Natural killer cell treated with Interleukin-12 subunit alpha and Interleukin-12 subunit beta and Interleukin-15 and Interleukin-18, amount 100 ng/mL, for 72 hours (primary cell): ENCODE measurements at places on chromosomes 6 and 20.

- no peak for DNase-seq
Measured at GRCh38 chr6:21780141-21780540, 186.6 kb downstream of the SOX4 start.

GRCh38 chr6:108831104-108831503 is 17.1 kb upstream of the ARMC2 start:
- no peak for DNase-seq

DNA sequence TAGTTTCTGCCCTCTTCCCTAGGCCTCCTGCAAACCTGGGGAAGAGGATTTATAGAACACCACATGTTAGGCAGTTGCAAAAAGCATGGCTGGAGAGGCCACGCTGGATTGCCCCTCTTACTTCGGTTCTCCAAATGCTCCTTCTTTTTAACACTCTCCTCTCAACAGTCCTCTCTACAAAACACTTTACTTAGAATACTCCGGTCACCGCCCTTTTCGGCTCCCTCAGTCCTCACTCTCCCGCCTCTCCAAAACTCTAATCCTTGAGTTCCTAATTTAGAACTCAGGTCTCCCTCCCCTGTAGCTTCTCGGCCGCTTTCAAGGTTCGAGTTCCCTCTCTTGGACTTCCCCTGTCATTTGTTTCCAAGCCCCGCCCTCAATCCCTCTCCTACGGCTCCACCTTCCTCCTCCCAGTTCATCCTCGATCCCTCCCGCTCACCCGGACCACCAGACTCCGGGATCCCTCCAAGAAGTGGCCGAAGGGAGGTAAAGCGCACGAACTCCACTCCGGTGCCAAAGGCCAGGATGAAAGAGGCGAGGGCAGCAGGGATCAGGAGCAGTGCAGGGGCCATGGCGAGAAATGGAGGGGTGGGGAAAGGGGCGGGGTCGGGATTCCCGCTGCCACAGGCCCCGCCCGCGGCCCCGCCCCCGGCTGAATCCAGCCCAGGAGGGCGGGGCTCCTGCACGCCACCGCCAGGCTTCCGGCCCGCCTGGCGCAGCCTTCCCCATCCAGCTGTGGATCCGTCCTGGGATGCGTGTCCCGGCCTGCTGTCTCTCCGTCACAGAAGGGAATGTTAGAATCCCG is at the start of gene NRM:
Gene NRM (minus strand): TSS at position 582 of the 805 bp plus-strand sequence. CDS start 10 bp downstream, at position 572.
- peak; percentile 78 for DNase-seq

- no peak for DNase-seq
Measured at GRCh38 chr6:135586388-135586787, 88.8 kb upstream of the AHI1 start.

GRCh38 chr20:9203081-9203447 is 134.2 kb downstream of the PLCB4 start:
- no peak for DNase-seq

- no peak for DNase-seq
Measured at GRCh38 chr20:62543470-62544302, 67.9 kb upstream of the GATA5 start.

- no peak for DNase-seq
Measured at GRCh38 chr6:22943327-22943726, 374.0 kb downstream of the HDGFL1 start.

DNA sequence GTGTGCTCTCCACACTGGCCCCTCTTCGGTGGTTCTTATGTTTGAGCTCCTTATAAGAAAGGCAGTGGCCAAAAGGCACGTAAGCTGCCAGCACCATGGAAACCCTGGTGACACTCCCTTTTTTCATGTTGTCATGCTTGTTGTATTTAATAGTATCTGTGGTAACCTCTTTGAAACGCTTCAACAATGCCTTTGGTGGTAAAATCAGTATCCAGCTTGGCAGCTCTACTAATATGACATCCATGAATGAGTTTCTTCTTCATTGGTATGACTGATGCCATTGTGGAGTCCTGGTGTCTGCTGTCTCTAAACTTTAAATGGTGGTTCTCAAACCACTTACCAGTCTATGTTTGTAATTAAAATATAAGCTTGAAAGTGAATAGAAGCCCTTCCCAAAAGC is 10.7 kb upstream of the MYLK2 start:
- DNase-seq, result no peak

- no peak for DNase-seq
Measured at GRCh38 chr6:11609324-11610071, 71.9 kb downstream of the TMEM170B start.

GRCh38 chr6:148501178-148501590 is 158.5 kb downstream of the SASH1 start:
- no peak for DNase-seq

GRCh38 chr6:115914098-115914497 is 146.6 kb downstream of the FRK start:
- DNase-seq, result no peak

- DNase-seq, result no peak
Measured at GRCh38 chr6:136886091-136886490, 36.0 kb upstream of the SLC35D3 start.

- DNase-seq, result no peak
Measured at GRCh38 chr6:3388786-3389185, 68.1 kb downstream of the SLC22A23 start.
